ENCODE measurements at places on chromosomes 7 and 10. TPM values are rescaled to one million over a fixed set of nuclear protein-coding genes. Genes with fewer than 3 reads are reported as not detected.

- no peak for DNase-seq
These were observed 184.1 kb downstream of the BICC1 start for GRCh38 chr10:58696736-58697135.

- DNase-seq: no peak
These were observed 145.9 kb downstream of the PHTF2 start for GRCh38 chr7:77944183-77945182.

DNA sequence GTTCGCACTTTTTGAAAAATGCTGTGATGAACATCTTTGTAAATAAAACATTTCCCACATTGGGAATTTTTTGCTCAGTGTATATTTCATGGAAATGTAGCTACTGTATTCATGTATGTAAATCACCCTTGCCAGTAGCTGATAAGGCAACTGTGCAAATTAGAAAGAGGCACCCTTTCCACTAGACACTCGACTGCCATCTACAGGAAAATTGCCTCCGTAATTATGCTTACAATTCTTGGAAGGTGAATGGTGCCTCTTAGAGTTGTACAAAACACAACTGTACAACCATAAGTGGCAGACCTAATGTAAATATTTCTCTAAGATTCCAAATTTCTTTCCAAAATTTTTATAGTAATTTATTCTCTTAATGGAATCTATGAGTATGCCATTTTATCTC lies 491.7 kb downstream of the CCSER2 start:
- DNase-seq: no peak

DNA sequence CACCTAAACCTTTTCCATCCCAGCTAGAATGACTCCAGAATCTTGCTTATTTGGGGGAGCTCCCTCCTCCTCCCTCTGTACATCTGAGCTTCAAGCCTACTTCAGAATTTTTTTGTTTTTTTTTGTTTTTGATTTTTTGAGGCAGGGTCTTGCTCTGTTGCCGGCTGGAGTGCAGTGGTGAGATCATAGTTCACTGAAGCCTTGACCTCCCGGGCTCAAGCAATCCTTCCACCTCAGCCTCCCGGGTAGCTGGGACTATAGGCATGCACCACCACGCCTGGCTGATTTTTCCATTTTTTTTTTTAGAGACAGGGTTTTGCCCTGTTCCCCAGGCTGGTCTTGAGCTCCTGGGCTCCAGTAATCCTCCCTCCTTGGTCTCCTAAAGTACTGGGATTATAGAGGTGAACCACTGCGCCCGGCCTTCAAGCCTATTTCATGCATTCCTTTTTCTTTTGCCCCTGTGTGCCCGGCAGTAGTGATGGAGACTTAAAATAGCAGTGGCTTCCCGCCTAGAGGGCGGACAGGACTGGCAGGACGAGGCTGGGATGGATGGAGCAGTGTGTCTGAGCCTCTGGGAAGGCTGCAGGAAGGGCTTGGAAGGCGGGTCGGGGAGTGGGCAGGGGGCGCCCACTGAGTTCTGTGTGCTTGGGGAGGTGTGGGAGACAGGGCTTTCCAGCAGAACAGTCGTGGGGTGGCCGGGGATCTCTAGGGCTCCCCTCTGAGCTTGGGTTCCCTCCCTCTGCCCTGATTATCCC lies 8.8 kb downstream of the CUX1 start:
- no peak for DNase-seq

- DNase-seq: peak; percentile 56
These were observed 124.4 kb upstream of the FGFR2 start for GRCh38 chr10:121722665-121723064.

GRCh38 chr7:147605323-147605722 lies 985.2 kb upstream of the C7orf33 start:
- DNase-seq: no peak

DNA sequence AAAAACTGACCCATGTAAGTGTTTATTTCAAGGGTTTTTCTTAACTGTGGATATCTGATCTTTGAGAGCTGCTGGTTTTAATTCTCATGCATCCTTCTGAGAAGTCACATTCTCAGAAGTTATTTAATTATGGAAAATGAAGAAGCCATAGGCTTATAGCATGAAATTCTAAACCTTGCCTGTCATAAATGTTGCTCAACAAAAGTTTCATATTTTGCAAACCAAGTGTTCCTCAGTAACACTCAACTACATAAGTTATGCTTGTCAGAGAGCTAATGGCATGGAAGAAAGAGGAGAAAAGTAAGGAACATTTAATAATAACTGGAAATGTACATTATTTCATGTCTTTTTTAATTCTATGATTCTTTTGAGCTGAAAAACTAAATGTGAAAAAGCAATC lies 78.6 kb upstream of the MPP7 start:
- no peak for DNase-seq

DNA sequence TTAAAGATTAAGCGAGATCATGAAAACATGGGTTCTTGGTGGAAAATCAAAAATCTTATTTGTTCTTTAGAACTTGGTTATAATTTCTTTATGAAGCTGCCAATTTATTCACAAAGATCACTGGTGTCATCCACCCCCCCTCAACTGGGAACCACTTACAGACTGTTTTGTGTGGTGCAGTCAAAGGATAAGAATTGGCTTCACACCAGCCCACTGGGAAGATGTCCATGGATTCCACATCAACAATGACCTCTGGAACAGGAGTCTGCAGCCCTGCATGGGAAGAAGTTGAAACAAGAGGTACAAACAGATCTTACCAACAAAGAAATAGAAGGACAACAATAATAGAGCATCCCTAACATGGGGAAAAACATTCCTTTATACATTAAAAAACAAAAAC lies 205.2 kb downstream of the SFMBT2 start:
- DNase-seq: no peak

- DNase-seq: no peak
These were observed 90.9 kb downstream of the AOAH start for GRCh38 chr7:36633377-36633776.

GRCh38 chr10:44947371-44948152 lies 12.0 kb upstream of the RASSF4 start:
- no peak for DNase-seq

DNA sequence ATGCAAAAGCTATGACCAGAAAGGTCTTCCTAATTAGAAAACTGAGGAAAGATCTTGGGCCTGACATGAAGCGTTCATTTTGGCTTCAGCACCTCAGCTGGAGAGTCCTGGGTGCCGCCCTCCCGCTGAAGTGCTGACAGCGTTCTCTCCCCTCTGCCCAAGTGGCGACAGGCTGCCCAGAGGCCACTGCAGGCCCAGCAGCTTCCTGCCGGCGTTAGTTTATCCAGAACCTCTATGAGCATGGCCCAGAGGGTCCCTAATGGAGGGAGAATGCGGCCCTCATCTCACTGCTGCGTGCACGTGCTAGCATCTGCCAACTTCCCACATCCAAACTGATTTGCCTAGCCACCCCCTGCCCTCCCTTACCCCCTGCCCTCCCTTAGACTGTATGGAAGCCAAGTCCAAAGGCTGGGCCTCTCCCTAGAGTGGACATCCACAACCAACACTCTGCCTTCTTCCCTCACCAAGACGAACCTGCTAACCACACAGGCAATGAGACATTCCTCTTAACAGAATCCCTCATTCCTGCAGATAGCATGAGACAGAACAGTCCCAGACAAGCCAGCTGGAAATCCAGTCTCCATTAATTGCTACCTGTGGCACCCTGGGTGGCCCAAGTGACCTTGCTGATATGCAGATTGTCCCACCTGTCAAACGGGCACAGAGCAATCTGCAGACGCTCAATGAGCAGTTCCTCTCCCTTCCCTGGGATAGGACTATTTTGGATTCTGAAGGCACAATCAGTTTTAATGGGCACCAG lies 108.4 kb downstream of the C10orf90 start:
- DNase-seq: no peak

GRCh38 chr10:119159332-119159731 lies 6.2 kb downstream of the SFXN4 start:
- no peak for DNase-seq

DNA sequence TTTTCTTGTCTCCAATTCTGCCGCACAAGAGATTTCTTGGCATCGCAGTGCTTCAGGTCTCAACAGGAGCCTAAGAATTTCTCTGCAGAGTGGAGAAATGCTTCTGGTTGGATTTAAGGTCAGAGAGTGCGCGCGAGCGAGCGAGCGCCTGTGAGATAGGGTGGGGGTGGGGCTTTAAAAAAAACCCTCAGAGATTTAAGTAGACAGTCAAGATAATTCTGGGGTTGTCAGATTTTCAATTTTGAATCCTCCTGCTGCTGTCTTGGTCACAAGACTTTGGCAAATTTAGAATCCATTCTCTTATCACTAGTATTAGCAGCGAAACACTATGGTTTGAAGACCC lies 49.7 kb downstream of the CPEB3 start:
- peak; percentile 26 for DNase-seq

GRCh38 chr7:138713191-138713590 lies 12.0 kb upstream of the SVOPL start:
- DNase-seq: no peak

- no peak for DNase-seq
These were observed 3.7 kb downstream of the NAMPT start for GRCh38 chr7:106281127-106281526.

GRCh38 chr10:30833628-30833970 lies 198.1 kb downstream of the ZNF438 start:
- no peak for DNase-seq

DNA sequence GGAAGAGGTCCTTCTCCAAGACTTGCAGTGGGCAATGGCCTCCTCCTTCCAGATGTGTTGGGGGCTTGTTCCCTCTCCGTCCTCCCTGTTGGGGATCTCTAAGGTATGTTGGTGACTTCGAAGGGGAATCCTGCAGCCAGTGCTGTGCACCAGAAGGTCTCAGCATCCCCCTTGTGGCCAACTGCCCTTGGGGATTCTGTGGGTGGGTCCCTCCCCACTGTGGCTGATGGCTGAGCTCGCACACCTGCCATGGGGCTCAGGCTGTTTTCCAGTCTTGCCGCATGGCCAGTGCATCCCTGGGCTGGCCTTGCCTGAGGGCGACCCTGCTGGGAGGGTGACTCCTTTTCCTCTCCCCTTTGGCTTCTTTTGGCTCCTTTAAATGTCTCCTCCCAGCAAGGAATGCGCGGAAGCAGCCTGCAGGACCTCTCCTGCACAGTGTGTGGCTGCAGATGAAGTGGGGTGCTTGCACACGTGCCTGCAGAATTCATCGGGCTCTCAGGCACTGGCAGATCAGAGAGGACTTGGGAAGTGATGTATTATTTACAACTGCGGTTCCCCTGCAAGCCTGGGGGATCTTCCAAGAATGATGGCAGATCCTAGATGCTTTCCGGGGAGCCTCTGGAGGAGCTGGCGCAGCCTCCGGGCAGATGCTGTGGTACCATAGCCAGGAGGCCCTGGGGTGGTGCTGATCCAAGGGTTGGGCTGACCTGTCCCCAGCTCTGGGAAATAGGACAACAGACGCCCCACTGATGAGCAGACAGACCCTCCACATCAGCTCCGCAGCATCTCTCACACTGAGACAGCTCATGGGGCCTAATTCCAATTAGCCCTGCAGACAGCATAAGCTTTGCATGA lies 410.0 kb downstream of the TCERG1L start:
- no peak for DNase-seq

GRCh38 chr7:53812135-53812534 lies 730.0 kb upstream of the VSTM2A start:
- peak; percentile 19 for DNase-seq

Gene CLCN1
- not detected for total RNA-seq

Gene MLXIPL
- not detected for total RNA-seq

Gene ZNF727
- total RNA-seq: not detected

Gene USP54
- 6.4 TPM for total RNA-seq

Gene SH2B2
- 1.7 TPM for total RNA-seq

Gene PDE6C
- total RNA-seq: not detected

Gene VWA2
- total RNA-seq: not detected

Gene AZGP1
- total RNA-seq: 2.2 TPM

Data from RPMI7951 (cell line).